Foreskin melanocyte (primary cell): ENCODE measurements at places on chromosomes 16 and 17.

- no peak for DNase-seq
Measured at GRCh38 chr17:34131386-34131785, 123.7 kb upstream of the CCL2 start.

- no peak for DNase-seq
Measured at GRCh38 chr16:69508033-69508755, 57.6 kb upstream of the NFAT5 start.

GRCh38 chr16:87953308-87954215, 2.3 kb downstream of the BANP start:
- no peak for DNase-seq

- DNase-seq, result no peak
Measured at GRCh38 chr17:42924891-42925290, 24.3 kb downstream of the G6PC1 start.

DNA sequence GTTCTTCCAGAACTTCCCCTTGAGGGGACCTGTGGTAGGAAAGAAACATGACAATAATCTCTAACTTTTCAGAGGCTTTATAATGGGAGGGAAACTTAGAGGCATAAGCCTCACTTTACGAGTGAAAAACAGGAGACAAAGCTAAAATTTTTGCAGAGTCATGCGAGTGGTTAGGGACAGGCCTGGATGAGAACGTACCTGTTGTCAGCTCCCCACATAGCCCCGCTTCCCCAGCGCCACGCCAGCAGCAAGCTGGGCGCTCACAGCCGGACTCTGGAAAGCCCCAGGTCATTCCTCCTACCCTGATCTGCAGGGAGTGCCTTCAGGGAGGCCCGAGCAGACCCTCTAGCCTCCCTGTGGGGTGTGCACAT, 53.6 kb downstream of the LDHD start:
- no peak for DNase-seq

- no peak for DNase-seq
Measured at GRCh38 chr16:66390346-66391108, 24.0 kb downstream of the CDH5 start.

- no peak for DNase-seq
Measured at GRCh38 chr16:19868421-19868820, 16.2 kb downstream of the GPRC5B start.

GRCh38 chr17:30840771-30841170, 9.0 kb downstream of the ATAD5 start:
- no peak for DNase-seq

GRCh38 chr16:8375232-8375587, 215.1 kb downstream of the TMEM114 start:
- DNase-seq, result no peak

- peak; percentile 84 for DNase-seq
Measured at GRCh38 chr17:5424909-5425308, 4.9 kb downstream of the RPAIN start.
